ENCODE measurements at places on chromosomes 6 and 20.

DNA sequence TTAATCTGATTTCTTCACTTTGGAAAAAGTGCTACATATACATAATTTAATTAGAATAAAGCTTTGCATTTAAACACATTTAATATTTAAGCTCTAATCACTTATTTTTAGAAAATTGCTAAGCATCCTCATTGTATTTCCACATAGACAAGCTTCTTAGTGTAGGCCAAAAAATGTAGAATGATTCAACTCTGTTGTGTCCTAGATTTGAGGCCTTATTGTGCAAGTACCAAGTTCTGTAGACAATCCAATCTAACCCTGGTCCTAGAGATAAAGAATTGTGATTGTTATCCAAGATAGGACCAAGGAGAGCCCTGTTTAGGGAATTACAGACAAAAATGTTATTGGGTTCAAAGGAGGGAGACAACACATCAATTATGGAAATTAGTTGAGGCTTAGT lies 27.6 kb downstream of the MRAP2 start:
- DNase-seq, result no peak

GRCh38 chr20:2212456-2213015 lies 83.3 kb upstream of the TGM3 start:
- DNase-seq, result no peak

DNA sequence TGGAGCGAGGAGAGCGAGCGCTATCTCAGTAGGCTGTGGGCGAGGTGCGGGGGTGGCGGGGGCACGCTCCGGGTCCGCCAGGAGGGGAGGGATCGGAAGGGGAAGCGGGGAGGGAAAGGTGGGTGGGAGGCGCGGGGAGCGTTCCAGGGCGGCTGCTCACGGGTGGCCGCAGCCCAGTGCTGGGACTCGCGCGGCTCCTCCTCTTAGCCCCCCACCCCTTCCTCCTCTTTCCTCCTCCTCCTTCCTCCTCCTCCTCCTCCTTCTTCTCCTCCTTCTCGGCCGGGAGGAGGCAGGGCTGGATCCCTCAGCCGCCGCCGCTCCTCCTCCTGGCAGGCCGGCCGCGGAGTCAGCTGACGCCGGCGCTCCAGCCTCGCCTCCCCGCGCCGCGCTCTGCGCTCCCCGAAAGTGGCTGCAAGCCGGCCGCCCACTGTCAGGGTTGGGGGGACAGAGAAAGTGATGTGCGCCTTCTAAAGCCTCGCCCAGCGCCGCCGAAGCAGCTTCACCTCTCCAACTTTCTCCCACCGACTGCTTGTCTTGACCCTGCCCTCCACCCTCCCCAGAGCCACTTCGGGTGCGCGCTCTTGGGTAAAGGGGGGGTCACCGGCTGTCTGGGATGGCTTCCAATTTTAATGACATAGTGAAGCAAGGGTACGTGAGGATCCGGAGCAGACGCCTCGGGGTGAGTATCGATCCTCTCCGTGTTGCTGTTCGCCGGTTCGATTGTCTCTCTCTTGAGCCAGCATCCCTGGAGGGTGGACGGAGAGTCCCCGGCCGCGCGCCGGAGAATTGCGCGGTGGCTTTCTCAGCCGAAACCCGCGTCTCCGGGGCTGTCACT lies at the start of gene DOK5:
DOK5 (plus strand) TSS at position 260 of the 835 bp plus-strand sequence; CDS start at position 614, 354 bp downstream.
- DNase-seq, result no peak

- no peak for DNase-seq
Observed at GRCh38 chr6:107061125-107062020, 33.4 kb downstream of the MTRES1 start.

GRCh38 chr6:6494677-6495076 lies 93.8 kb upstream of the LY86 start:
- no peak for DNase-seq

GRCh38 chr20:23909390-23909789 lies 29.8 kb upstream of the CST5 start:
- DNase-seq, result no peak

GRCh38 chr6:11211254-11211653 lies 21.2 kb downstream of the NEDD9 start:
- no peak for DNase-seq

GRCh38 chr6:52016915-52017748 lies 70.3 kb downstream of the PKHD1 start:
- DNase-seq, result no peak

DNA sequence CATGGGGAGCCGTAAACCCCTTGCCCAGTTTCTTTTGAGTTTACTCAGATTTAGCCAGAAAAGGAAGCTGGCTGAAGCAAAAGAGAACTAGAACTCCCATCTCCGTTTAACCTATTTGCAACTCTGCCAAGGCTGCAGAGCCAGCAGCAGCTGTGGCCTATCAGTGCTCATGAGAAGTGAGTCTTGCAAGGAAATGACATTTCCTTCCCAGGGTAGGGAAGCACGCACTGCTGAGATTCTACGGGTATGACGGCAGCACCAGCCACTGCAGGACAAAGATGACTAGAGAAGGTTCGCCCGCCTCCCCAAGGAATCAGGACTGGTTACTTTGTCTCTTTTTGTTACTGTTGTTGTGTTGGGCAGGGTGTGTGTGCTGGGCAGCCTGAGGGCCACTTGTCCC lies 47.6 kb downstream of the PPP1R3G start:
- no peak for DNase-seq

DNA sequence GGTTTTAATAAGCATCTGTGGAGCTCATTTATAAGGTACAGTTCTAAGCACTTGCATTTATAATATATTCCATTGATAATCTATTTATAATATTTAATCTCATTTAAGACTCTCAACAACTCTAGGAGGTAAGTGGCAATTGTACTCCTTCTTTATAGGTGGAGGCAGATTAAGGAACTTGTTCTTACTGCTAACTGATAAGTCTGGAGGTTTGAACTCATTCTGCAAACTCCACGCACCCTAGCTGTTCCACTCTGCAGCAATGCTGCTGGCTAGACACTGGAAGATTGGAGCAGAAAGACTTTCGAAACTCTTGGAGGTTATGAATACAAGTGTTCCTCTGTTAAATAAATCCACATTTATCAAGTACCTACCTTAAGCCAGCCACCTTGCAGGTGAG lies 793 bp upstream of the HDAC2 start:
- no peak for DNase-seq

GRCh38 chr6:33418690-33419291 lies 884 bp upstream of the CUTA start:
- DNase-seq, result peak; percentile 67

DNA sequence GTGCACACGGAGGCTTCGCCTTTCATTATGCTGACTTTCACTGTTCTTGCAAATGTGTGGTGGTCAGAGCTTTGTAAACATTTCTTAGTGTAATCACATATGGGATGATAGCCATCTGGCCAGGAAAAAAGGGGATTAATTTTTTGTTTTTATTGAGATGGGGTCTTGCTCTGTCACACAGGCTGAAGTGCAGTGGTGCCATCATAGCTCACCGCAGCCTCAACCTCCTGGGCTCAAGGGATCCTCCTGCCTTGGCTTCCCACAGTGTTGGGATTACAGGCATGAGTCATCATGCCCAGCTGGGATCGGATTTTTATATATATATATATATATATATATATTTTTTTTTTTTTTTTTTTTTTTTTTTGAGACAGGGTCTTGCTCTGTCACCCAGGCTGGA lies 11.0 kb upstream of the TIAM2 start:
- DNase-seq, result no peak

DNA sequence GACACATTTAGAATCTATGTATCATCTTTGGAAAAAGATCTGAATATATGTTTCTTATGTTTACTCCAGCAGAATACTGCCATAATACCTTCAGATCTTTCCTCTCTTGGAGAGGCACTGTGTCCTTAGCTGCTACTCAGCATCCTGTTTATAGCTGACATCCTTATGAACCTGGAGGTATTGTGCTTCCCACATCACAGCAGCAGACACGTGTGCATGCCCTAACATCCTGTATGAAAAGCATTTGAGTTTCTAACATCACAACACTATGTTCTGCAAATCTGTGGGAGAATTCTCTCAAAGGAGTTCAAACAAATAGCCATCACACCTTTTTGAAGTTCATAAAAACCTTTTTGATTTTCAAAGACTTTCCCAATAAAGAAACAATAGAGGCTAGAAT lies 216.0 kb downstream of the GJA1 start:
- no peak for DNase-seq

DNA sequence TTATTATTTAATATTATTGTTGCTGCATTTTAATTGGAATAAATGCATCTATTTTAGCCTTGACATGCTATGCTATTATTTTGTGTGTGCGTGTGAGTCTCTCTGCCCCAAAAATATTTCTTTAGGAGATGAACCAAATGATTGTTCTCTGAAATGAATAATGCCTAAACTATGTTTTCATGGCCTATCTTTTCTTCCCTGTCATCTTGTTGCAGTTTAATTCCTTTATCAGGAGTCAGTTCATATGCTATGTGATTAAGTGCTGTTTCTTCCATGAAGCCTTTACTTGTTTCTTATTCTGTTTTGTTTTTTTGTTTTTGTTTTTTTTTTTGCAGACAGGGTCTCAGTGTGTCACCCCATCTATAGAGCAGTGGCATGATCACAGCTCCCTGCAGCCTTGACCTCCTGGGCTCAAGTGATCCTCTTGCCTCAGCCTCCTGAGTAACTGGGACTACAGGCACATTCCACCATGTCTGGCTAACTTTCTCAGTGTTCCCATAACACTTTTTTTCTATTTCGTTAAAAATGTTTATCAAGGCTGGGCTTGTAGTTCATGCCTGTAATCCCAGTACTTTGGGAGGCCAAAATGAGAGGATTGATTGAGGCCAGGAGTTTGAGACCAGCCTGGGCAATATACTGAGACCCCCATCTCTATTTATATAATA lies 25.7 kb downstream of the TPX2 start:
- no peak for DNase-seq

DNA sequence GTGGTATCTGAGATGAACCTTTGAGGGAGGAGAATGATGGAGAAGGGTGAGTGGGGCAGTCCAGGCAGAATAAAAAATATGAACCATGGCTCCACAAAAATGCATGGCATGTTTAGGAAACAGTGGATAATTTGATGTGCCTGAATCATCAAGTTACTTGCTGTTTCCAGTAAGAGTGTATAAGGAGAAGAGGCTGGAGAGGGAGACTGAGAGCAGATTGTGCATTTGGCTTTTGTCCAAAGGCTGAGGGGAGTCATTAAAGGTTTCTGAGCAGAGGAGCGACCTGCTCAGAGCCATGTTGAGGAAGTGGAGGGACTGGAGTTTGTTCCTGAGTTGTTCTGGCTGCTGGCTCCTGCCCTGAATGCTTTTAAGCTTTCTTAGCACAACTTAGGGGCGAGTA lies 6.1 kb downstream of the MMP24 start:
- no peak for DNase-seq

GRCh38 chr20:9551808-9552550 lies 37.6 kb downstream of the LAMP5 start:
- no peak for DNase-seq

DNA sequence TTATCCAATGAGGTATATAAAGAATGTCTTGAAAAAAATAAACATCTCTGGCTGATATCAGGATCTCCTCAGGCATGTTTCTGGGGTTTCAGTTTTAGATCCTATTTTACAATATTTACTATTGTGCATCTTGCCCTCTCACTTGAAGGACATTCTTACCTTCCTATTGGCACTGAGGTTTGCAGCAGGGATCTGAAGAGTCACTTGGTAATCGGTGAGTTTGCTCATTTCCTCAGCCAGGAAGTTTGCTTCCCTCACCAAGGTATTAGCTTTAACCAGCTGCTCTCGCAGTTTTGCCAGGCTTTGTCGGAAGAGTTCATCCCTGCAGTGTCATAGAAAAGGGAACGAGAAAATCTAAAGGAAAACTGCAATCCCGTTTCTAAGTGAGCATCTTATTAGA lies 101.9 kb upstream of the NUP153 start:
- DNase-seq, result no peak

- DNase-seq, result no peak
Observed at GRCh38 chr6:98885330-98885729, 51.0 kb downstream of the POU3F2 start.

DNA sequence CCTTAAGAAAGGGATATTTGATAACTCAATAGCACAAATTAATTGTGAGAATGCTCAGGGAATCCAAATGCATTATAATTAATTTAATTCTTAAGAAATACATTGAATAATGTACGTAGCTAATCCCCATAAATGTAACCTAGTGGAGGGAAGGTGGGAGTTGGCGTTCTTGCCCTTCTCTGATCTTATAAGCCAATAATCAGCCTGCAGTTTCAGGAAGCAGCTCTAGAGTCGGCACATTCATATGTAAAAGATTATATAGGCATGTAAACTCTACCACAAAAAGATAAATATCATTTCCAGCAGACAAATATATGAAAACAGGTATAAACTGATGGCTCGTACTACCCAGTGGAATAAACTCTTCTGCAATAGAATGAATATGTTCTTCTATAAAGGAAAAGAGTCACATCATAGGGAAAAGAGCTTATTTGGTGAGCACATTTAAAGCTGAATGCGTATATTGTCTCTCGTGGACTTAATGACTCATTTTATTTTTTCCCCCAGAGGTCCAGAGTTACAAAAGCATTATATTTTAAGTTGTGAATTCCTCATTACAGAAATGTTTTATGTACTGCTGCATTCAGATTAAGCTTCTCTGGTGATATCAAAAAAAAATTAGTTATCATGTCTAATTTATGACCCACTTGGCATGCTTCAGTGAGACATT lies 112.2 kb downstream of the TFAP2A start:
- no peak for DNase-seq

DNA sequence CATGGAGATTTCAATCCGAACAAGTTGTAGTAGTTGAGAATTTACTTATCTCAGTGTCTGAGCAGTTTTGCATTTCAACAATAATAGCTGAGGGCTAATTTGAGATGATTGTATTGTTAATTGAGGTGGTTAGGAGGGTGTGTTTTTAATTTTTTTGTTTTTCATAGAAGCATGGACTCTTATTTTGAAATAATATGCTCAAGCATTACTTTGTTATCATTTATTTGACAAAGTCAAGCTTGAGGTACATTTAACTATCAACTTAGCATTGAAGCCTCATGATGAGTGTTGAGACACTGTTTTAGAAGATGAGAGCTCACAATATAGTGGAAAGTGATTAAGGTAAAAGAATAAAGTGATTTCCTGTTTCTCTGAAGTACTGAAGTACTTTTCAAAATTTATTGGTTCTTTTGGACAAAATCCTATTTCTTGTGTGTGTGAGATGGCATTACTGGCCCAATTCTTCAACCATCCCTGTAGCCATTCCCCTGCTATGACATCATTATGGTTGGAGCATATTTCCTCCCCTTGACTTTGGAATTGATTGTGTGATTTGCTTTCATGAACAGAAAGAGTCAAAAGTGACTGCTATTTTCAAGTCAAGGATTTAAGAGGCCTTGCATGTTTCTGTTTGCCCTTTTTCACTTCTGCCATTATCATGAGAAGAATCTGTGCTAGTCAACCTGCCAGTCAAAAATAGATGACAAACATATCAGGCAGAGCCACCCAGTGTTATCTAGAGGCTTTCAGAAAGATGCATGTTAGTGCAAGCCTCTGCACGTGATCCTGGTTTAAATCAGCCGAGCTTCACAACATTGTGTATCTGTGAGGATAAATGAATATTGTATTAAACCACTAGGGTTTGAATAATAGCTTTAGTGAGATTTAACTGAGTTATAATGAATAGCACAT lies 1112.3 kb upstream of the CITED2 start:
- no peak for DNase-seq

GRCh38 chr6:14647357-14647756 lies 529.8 kb downstream of the CD83 start:
- DNase-seq, result no peak

- DNase-seq, result no peak
Observed at GRCh38 chr20:56843817-56844216, 214.7 kb downstream of the TFAP2C start.

- no peak for DNase-seq
Observed at GRCh38 chr6:38261626-38262025, 378.1 kb downstream of the BTBD9 start.

- DNase-seq, result no peak
Observed at GRCh38 chr20:14950633-14951032, 613.2 kb upstream of the FLRT3 start.
